ENCODE measurements at places on chromosomes 2 and 18. TPM values are rescaled to one million over a fixed set of nuclear protein-coding genes. Genes with fewer than 3 reads are reported as not detected.

The GREB1 gene
- 2.3 TPM for total RNA-seq

The HOXD3 gene
- total RNA-seq = 0.11 TPM

The TMEM247 gene
- total RNA-seq = not detected

The GULP1 gene
- total RNA-seq = 26.7 TPM

The SERPINB7 gene
- total RNA-seq = 3.0 TPM

The SLC23A3 gene
- total RNA-seq = 0.29 TPM

The ANKMY1 gene
- total RNA-seq = 9.9 TPM

The HSPE1 gene
- 463 TPM for total RNA-seq

The GPR75 gene
- 1.2 TPM for total RNA-seq

The FOXD4L1 gene
- 0.35 TPM for total RNA-seq

The DNAJC5G gene
- not detected for total RNA-seq
